ENCODE measurements at places on chromosomes 13 and 19.

GRCh38 chr19:33064458-33064791 lies 263 bp downstream of the RHPN2 start:
- DNase-seq, result peak; percentile 24

DNA sequence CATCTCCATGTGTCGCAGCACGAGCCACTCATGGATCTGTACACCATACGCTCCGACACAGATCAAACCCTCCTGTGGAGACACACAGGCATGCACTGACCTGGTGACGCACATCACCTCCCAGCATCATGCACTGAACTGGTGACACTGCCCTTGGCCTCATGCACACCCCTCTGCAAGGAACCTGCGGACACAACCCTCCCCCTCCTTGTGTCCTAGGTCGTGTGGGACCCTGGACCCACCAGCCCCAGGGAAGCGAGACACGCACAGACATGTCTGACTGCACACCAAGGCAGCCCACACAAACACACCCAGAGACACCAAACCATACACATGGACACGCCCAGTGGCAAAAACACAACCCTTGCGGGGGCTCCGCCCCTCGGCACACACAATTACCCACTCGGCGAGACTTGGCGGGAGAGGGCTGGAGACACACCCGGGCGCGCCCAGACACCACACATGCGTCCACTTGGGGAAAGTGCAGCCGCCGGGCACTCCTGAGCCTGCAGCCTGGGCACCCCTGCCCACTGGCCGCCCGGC lies 2.0 kb upstream of the KCNN4 start:
- no peak for DNase-seq

DNA sequence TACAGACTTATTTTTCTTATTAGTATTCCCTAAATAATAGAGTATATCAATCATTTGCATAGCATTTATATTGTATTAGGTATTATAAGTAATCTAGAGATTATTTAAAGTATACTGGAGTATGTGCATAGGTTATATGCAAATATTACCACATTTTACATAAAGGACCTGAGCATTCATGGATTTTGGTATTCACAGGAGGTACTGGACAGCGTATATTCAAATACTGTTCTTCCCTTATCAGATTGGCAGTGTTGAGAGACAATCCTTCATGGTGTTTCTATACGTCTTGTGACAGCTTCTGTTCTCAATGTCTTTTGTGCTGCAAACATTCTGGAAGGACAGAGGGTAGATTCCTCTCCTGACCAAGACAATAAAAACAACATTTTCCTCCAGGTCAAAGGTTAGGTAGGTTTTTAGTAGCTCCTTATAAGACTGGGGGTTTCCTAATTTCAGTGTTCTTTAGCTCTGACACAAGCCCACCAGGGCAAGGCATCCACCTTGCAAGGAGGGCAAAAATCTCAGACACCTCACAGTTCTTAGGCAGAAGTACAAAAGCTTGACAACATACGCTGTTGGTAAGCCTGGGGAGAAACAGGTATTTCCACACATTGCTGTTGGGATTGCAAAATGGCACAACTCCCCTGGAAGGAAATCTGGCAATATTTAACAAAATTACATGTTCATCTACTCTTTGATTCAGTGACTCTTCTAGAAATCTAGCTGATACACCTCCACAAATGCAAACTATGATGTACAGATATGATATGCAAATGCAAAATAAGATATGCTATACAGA lies 20.6 kb upstream of the PCCA start:
- no peak for DNase-seq

- DNase-seq, result no peak
These were observed 158.2 kb downstream of the HS6ST3 start for GRCh38 chr13:96248103-96248502.

- peak; percentile 81 for DNase-seq
These were observed 41.4 kb downstream of the LYL1 start for GRCh38 chr19:13060964-13061927.

- no peak for DNase-seq
These were observed 1646.2 kb upstream of the SPRY2 start for GRCh38 chr13:81987159-81987558.

GRCh38 chr19:812049-812746 lies 9.6 kb downstream of the PLPPR3 start:
- DNase-seq, result no peak

DNA sequence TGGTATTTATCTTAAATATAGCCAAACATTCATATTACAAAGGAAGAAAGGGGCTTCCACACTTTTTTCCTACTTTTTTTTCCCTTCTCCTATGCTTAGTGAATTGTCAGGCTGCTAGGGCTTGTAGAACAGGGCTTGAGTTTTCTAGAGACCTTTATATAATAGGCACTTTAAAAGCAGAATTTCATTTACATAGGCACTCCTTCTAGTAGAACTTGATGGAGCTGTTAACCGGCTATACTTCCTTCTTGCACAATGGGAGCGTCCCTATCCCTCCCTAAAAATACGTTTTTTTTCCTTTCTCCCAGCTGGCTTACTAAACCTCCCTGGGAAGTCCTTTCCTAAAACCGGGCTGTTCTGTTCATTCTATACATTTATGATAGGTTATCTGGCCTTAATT lies 1.1 kb downstream of the TRIM13 start:
- DNase-seq, result no peak

- DNase-seq, result no peak
These were observed 38.4 kb downstream of the GNG7 start for GRCh38 chr19:2663920-2664571.

- DNase-seq, result peak; percentile 70
These were observed 333.1 kb downstream of the GPC6 start for GRCh38 chr13:93559718-93560117.

- no peak for DNase-seq
These were observed 74.4 kb downstream of the ARHGAP35 start for GRCh38 chr19:46935066-46935663.

DNA sequence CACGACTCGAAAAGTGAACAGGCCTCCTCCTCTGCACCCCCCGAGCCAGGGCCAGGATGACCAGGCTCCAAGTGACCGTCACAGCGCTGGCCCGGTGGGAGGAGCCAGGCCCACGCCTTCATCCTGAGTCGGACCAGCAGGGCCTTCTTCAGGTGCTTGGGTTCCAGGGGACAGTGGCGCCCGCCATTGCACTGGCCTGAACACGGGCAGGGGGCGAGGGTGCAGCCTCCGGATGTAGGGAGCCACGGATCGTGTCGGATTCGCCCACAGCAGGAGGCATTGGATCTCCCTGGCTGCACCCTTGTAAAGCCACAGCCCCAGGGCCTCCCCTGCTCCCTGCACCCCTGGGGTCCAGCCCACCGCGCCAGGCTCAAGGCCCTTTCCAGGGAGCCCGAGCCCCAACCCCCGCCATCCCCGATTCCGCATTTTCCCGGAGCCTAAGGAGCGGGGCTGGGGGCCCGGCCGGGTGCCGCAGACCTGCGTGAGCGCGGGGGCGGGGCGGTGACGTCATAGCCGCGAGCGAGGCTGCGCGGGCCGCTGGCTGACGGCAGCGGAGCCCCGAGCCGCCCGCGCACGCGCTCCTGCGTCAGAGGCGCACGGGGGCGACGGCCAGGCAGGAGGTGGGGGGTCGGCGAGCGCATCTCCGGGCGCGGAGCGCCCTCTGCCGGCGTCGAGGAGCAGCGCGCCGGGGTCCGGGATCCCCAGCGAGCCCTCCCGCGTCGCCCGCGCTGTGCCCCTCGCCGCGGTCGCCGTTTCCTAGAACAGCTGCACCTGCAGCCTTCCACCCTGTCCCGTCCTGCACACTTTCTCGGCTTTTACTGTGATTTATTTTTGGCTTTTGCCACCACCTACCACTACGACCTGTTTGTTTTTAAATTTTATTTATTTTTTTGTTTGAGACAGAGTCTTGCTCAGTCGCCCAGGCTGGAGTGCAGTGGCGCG lies 1.5 kb upstream of the ATP5F1D start:
- DNase-seq, result peak; percentile 87

DNA sequence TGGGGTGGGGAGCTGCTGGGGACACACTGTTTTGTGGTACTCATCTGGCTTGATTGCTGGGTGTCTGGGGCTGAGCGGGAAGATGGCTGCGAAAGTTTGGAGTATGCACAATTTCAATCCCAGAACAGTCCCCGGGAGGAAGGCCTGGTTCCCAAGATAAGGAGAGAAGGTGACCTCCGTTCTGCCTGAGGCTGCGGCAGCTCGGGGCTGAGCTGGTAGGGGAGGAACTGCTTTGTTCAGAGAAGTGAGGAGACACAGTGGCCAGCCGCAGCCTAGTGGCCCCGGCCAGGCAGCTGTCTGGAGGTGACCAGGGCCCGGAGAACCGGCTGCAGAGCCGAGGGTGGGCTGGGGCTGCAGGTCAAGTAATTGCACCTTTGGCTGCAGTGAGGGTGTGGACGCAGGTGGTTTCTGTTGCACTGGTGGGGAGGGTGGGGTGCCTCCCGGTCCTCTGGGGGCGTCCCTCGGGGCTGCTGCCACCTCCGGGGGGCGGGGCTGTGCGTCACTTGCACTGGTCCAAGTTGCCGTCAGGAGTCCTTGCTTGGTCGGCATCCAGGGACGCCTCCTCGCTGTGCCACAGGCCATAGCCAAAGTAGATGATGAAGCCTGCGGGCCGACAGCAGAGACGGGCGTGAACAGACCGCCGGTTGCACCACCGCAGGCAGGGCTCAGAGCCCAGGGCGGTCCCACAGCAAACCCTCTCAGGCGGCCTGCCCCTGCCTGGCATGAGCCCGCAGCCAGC lies 81.3 kb downstream of the SLC7A1 start:
- DNase-seq, result no peak

GRCh38 chr19:56015756-56016155 lies 29.2 kb downstream of the NLRP5 start:
- no peak for DNase-seq

GRCh38 chr19:44723952-44724319 lies 24.6 kb upstream of the BCL3 start:
- DNase-seq, result peak; percentile 76

- no peak for DNase-seq
These were observed 692.8 kb upstream of the SGCG start for GRCh38 chr13:22487932-22488331.

DNA sequence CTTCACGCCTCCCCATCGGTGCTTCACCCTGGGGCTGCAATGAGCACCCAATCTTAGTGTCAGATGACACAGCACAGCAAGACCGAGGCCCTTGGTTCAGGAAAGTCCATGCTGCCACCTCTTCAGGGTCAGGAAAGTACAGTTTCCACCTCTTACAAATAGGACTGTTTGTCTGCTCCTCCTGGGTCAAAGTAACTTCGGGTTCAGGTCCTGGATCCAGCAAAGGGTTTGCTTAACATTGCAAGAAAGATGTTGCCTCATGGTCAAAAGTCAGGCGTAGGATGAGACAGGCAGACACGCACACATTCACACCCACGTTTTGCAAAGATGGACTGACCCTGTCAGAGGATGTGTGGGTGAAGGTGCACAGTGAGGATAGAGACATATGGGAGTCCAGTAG lies 1.6 kb upstream of the CYP2B6 start:
- DNase-seq, result no peak

DNA sequence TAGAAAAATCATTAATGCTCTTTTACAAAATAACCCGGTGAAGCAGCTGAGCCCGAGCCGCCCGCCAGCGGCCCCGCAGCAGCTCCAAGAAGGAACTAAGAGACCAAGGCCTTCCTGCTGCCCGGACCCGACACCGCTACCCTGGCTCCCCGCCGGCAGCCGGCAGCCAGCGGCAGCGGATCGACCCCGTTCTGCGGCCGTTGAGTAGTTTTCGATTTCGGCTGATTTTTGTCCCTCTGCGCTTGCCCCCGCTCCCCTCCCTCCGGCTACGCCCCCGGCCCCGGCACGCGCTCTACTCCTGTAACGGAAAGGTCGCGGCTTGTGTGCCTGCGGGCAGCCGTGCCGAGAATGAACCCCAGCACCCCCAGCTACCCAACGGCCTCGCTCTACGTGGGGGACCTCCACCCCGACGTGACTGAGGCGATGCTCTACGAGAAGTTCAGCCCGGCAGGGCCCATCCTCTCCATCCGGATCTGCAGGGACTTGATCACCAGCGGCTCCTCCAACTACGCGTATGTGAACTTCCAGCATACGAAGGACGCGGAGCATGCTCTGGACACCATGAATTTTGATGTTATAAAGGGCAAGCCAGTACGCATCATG lies at the start of gene PABPC3:
PABPC3 (plus strand) TSS at position 286 of the 603 bp plus-strand sequence; CDS start at position 349, 63 bp downstream.
- no peak for DNase-seq

DNA sequence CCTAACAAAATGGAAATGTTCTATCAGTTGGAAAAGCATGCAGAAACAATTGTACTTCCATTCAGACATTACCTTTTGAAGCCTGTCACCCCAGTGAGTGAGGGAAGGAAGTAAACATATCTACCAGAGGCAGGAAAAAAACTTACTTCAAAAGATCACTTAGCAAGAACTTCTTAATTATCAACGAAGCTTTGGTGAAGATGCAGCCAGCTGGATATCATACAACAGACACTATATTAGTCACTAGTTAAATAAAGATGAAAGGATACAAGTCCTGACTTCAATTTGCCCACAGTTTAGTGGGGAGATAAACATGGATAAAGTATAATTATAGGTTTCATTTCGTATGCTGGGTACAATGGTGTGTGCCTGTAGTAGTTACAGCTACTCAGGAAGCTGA lies 148.8 kb downstream of the TNFRSF19 start:
- DNase-seq, result no peak

DNA sequence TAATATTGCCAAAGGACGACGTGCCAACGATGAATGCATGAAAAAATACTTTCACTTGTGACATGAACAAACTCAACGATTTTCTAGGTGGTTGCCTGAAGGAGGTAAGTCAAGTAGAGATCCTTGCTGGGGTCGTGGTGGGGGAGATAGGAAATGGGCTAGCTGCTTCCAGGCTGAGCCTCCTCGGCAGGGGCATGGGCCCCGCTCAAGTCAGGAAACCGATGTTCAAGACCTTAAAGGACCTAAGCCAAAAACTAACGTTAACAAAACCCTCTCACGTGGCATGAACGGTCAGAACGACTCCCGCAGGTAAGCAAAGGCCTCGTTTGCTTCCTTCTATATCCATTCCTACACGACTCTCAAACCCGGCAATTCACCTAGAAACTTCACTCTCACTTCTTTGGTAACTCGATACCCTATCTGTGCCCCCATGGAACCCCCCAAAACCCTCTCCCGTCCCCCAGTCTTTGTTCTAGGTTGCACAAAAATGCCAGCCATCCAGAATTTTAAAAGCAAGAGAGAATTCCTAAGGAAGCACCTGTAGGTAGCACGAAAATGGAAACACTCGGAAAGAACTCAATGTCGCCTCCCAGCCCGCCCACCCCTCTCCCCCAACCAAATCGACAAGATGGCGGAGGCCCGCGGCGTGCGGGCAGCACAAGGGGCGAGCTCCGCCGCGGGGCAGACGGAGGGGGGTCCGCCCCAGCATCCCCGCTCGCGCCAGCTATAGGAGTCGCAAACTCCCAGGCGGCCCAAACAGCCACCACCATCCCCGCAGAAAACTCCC lies 13.6 kb downstream of the ACP4 start:
- DNase-seq, result no peak

- DNase-seq, result no peak
These were observed 45.4 kb downstream of the ARHGEF18 start for GRCh38 chr19:7393939-7394730.

Data from RWPE1 (cell line).